ENCODE measurements at places on chromosomes 6 and 20.

DNA sequence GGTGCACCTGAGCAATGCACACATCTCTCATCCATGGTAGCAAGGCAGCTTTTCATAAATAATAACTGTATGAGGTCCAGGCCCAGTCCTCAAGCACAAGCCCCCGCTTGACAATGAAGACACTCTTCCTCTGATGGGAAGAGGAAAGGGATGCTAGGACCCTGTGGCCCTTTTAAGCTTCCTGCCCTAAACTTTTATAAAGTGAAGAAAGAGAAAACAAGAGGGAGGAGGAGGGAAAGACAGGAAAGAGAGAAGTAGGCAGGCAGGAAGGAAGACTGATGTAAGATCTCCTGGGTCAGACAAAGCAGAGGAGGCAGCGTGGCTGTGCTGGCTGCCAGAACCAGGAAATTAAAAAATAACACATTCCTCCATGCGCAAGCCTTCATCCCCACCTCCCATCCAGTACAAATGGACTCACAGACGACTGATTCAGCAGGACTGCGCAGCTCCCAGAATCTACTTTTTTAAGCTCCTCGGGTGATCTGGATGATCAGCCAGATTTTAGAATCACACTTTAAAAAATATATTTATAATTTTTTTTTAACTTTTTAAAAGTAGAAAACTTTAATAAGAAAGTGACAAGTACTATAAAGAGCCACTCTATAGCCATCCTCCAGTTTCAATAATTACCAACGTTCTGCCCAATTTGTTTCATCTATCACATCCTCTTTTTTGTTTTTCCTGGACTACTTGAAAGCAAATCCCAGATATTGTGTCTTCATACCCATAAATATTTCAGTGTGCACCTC is 16.5 kb downstream of the TNFAIP3 start:
- peak; percentile 71 for DNase-seq

DNA sequence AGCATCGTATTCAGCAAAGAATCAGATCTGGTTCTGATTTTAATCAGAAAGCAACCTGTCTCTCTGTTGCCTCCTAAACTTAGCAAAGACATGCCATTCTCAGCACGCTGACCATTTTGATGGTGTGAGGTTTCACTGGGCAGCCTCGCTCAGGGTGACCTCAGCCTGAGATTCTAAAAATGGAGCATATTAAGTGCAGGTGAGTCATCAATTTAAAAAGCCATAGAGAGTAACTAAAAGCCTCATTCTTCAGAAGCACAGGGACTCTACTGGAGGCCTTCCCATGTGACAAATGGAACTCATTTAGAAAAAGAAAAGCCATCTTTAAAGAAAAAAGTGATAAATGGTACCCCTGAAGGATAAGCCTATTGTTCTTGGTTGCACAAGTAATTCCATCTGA is 91.3 kb downstream of the FILIP1 start:
- DNase-seq = no peak

DNA sequence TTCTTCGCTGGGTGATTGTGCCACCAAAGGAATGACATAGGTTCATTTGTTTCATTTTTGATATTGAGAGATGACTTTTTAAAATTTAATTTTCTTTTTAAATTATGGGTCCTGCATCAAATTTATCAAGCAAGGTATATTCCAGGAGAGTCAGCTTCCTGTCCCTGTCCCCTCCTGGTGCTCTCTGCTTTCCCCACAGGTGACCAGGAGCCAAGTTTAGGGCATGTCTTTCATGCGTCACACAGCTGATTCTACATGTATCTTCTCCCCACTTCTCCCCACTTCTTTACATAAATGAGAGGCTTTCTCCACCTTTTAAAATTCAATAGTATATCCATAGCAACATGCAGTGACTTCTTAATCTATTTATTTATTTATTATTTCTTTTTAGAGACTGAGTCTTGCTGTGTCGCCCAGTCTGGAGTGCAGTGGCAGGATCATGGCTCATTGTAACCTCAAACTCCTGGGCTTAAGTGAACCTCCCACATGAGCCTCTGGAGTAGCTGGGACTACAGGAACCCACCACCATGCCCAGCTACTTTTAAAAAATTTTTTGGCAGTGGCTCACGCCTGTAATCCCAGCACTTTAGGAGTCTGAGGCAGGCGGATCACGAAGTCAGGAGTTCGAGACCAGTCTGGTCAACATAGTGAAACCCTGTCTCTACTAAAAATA is 30.0 kb downstream of the OSBPL2 start:
- no peak for DNase-seq

GRCh38 chr6:117326396-117326795 is 61.0 kb downstream of the VGLL2 start:
- no peak for DNase-seq

DNA sequence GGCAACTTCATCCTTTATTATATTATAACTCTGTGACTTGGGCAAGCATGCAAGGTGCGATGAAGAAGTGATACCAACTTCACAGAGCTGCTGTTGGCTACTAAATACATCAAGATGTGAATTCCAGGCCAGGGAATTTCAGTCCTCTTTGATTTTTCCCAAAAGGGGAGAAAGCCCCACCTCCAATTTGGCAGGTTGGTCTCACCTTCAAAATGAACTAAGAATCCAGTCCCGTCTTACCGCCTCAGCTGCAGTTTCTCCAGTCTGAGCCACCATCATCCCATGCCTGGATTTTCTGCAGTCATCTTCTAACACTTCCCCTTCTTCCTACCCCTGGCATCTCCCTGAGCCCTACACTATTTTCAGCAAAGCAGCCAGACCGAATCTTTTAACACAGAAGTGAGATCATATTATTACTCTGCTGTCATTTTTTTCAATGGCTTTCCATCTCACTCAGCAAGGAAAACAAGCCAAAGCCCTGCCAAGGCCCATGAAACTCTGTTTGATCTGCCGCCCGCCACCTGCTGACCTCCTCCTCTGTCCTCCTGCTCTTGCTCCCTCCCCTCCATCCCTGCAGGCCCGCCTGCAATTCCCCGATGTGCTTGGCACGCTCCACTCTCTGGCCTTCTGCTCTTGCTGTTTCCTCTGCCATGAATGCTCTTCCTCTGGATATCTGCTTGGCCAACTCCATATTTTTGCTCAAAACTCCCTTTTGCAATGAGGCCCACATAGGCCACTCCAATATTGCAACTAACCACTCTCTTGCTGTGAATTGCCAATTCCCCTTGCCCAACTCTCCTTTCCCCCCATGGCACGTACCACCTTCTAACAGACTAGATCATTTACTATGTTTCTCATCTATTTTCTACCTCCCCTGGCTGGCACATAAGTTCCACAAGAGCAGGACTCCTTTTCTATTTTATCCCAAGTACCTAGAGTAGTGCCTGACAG is 46.0 kb upstream of the TAGAP start:
- no peak for DNase-seq

- DNase-seq = peak; percentile 97
Measured at GRCh38 chr6:37516076-37516919, 16.6 kb upstream of the CCDC167 start.

DNA sequence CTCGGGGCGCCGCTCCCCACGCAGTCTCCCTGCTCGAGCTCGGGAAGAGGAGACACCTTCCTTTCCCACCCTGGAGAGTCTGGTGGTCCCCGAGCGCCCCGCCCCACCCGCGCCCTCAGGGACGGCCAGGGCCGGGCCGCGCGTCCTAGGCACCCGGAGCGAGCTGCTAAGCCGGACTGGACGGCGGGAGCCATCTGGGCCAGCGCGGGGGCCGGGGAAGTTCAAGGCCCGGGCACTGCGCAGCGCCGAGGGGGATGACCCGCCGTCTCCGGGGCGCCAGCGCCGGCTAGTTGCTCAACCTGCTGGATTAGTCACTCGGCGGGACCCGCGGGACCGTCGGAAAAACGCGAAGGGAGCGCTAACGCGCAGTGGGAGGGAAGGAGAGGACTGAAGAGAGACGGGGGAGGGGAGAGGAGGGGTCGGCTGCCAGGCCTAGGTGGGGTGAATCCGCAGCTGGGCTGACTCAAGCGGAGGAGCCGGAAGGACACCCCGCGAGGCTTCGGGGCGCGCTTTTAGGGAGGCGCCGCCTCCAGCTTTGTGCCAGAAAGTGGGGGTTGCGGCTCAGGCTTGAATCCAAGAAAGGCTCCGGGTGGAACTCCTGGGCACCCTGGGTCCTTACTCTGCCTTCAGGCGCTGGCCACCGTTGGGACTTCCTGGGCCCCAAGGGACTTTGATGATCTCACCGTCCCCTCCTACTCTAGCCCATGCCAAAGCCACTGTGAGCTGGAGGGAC is 75.7 kb upstream of the FOXP4 start:
- no peak for DNase-seq
